ENCODE measurements at places on chromosomes 7 and 10. TPM values are rescaled to one million over a fixed set of nuclear protein-coding genes. Genes with fewer than 3 reads are reported as not detected.

Gene WNT8B
- total RNA-seq, result not detected

Gene GJD4
- not detected for total RNA-seq

Gene AHR
- 493 TPM for total RNA-seq

Gene PDZD7
- total RNA-seq, result 0.27 TPM

Gene ZNF12
- 16.9 TPM for total RNA-seq

Gene C10orf62
- total RNA-seq, result not detected
